ENCODE measurements at places on chromosomes 3 and 15.

DNA sequence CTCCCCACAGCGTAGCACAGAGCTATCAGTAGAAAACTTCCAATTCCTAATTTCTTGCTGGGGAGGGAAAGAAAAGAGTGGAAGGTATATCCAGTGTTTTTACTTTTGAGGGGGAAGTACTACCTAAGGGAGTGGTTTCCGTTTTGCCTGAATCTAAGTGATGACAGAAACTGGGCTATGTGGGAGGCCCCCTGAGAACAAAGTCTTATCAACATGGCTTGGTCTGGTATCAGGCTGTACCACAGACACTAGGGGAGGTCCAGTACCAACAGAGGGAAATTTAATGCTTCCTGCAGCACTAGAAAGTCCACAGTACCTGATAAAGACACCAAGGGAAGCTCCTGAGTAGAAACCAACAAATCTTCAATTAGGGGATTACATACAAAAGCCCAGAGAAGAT is 199.2 kb downstream of the IL5RA start:
- no peak for DNase-seq

- no peak for DNase-seq
Observed at GRCh38 chr3:176574786-176575185, 622.5 kb downstream of the TBL1XR1 start.

GRCh38 chr3:51792206-51792605 is 13.2 kb upstream of the IQCF6 start:
- no peak for DNase-seq

- no peak for DNase-seq
Observed at GRCh38 chr3:155560135-155560534, 184.7 kb downstream of the PLCH1 start.

GRCh38 chr3:188948281-188948996 is 223.3 kb upstream of the TPRG1 start:
- no peak for DNase-seq

- peak; percentile 78 for DNase-seq
Observed at GRCh38 chr3:133457465-133458067, 57.7 kb downstream of the BFSP2 start.

GRCh38 chr3:53267766-53268165 is 11.9 kb upstream of the TKT start:
- DNase-seq: no peak

DNA sequence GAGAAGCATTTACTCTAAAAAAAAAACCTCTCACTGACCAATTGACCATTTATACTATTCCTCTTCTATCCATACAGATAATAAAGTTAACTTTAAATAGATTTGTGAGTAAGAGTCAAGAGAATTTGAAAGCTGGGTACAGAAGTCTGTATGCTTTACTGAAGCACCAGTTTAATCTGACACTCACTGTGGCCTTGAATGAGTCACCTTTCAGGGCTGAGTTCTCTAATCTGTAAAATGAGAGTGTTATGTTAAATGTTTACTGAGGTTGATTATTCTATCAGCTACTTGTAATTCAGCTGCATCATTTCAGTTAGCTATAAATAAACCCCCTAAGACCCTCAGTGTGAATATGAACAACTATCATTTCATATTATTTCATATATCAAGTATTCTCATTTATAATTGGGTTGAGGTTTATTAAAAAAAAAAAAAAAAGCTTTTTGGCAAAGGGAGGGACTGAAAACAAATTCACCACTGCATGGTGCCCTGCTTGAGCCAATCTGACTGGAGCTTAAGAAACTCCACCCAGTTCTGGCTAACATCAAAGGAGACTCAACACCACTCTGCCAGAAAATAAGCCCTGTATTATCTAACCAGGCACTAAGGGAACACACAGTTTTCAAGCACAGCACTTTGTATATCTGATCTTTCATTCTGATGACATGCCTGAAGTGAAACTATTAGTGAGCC is 2.8 kb downstream of the MAP4 start:
- DNase-seq: no peak

DNA sequence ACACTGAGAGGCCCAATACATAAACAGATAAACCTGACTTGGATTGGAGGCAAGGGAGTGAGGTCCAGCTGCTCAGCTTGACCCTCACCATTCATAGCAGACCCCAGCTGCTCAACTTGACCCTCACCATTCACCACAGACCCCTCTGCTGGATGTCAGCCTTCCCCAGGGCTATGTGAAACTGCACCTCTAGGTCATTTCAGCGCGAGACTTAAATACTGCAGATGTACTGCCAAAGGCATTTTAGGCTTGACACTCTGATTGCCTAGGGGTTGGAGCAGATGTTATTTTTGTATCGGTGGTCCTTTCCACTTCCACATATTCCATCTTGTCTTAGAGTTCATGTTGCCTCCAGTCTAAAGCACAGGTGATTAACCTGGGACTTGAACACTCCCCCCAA is 41.5 kb upstream of the FAM98B start:
- DNase-seq: no peak

- DNase-seq: no peak
Observed at GRCh38 chr3:123158899-123159390, 42.8 kb upstream of the SEC22A start.

DNA sequence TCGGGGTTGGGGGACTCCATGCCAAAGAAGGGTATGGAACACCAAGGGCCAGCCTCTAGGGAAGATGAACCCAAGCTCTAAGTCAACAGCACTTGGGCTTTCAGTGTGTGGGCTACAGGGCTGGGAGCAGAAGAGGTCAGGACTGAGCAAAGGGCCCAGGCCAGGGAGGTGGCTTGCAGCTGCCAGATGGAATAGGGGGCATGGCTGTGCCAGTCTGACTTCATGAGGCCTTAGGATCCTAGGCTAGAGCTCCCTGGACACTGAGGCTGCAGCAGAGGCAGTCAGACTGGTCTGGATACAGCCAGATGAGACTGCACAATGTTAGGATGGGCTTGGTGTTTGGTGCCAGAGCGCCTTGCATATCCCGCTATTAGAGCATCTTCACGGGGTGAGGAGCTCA is 3.8 kb downstream of the RASGRF1 start:
- DNase-seq: no peak

- DNase-seq: no peak
Observed at GRCh38 chr3:146138902-146139301, 22.1 kb downstream of the PLOD2 start.

- no peak for DNase-seq
Observed at GRCh38 chr15:51108933-51109550, 14.3 kb upstream of the TNFAIP8L3 start.

GRCh38 chr3:16174026-16174355 is 489 bp upstream of the GALNT15 start:
- no peak for DNase-seq

DNA sequence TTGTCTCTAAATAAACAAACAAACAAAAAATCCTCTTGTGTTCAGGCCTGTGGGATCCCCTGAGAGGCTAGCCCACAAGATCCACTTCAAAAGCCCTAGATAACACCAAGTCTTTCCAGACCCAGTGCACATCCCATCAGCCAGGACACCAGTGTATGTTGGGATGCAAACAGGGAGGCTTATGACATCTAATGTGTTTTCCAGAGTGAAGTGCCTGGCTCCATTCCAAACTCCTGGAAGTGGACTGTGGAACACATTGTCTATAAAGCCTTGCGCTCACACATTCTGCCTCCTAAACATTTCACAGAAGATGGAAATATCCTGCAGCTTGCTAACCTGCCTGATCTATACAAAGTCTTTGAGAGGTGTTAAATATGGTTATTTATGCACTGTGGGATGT is 57.0 kb downstream of the MLH1 start:
- no peak for DNase-seq

DNA sequence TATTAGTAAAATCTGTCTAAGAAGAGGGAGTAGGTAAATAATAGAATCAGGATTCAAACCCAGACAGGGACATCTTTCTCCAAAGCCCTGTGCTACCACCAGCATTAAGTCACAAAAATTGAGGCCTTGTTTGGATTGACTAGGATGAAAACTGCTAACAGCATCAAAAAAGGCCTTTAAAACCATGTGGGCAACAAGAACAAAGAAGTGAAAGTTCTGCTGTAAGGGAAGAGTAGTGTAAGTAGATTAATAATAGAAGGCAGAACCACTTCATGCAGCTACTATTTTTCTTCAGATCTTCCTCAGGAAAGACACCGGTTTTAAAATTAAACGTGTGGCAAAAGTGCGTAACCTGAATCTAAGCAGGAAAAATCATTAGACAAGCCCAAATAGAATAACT is 15.3 kb upstream of the KBTBD12 start:
- no peak for DNase-seq

DNA sequence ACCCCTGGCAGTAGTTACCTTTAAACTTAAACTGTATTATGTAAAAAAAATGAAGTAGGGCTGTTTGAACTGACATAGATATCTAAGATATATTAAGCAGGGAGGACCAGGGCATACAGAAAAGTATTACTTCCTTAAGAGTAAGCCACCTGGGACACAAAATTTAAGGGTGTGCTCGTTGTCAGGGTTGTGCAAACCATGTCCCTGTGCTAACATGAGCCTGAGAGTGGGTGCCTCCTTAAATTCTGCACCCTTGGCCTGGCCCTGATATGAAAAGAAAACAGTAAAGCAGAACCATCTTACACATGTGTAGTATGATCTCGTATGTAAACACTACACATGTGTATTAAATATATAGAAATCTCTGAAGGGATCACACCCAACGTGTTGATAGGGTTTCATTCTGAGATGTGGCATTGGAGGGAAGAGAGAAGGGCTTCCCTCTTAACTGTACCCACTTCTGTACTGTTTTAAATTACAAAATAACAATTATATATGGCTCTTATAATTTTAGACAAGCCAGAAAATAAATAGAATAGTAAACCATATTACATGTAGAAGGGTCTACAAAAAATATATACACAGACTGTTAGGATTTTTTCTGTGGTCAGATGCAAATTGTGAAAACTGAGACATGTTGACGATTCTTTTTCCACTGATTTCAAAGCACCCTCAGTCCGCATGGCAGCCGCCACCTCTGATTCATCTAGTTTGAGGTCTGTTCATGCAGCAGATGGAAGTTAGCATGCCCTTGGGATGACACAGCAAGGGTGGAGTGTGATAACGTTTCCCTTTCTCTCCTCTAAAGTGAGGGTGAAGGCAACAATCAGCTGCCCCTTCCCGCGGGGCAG is 400.8 kb upstream of the PROK2 start:
- peak; percentile 4 for DNase-seq

- no peak for DNase-seq
Observed at GRCh38 chr3:49199239-49199899, 28.0 kb downstream of the KLHDC8B start.

- no peak for DNase-seq
Observed at GRCh38 chr3:129535075-129535474, 6.6 kb downstream of the RHO start.

- no peak for DNase-seq
Observed at GRCh38 chr3:53890726-53891475, 758 bp downstream of the SELENOK start.

GRCh38 chr3:13045904-13046568 is 27.2 kb downstream of the IQSEC1 start:
- DNase-seq: peak; percentile 31

DNA sequence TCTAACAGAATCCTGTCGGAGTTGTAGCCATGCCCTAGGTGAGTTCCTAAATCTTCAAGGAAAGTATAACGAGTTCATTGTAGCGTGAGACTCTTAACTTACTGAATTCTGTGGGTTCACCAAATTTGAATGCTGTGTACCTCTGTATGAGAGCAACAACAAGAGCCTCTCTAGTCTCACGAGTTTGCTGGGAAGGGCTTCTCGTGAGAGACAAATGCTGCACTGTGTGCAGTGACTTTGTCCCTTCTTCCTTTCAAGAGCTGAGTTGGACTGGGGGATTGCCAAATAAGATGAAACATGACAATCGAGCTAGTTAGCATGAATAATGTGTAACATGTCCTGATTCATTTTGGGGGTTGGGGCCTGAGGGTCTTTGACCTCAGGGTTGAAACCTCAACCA is 32.2 kb downstream of the KAT2B start:
- no peak for DNase-seq

- no peak for DNase-seq
Observed at GRCh38 chr15:91429973-91430372, 329.9 kb downstream of the SV2B start.
